GM23338 (cell line): ENCODE measurements at places on chromosomes 2 and 18.
A peak's percentile ranks its signal among the peaks of the same experiment; 100 is the strongest.

GRCh38 chr2:75491129-75491753 is 69.5 kb downstream of the EVA1A start:
- no peak for DNase-seq

DNA sequence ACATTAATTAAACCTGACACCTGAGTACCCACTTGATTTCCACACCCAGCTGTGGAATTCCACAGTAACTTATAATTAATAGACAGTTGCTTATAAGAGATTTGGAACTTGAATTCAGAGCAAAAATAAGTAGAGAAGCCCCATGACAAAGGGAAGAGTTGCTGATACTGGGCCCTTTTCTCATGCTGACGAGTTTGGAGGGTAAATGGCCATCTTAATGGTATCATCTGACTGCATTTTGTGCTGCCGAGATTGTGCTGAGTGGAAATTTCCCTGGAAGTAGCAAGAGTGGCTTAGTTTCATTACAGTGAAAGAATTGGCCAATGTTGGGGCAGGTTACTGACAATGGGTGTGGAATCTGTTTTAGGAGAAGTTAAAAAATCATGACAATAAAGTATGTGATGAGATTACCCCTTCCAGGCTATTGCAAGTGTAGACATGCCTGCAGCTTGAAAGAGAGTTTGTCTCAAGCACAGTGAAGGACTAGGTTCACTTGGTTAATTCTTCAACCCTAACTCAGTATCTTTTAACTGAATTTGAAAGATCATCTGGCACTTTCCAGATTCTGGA is 49.9 kb downstream of the VSNL1 start:
- DNase-seq, result peak; percentile 46

- peak; percentile 56 for DNase-seq
These were observed 28.6 kb upstream of the PPP4R1 start for GRCh38 chr18:9642799-9643462.

DNA sequence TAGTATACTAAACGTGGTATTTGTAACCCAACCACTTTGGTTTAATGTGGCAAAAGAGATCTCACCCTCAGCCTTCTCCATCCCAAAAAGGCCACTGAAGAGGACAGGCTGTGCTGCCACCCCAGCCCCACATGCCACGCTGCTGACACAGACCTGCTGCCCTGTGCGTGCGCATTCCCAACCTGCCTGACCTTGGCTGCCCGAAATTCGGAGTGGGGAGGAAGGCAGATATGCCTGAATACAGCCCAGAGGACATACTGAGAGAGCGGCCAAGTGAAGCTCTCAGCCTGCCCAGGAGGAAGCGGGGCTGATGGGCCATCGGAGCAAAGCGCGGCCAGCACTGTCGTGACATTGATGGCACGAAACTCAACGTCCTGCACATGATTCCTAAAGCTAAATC is 70.0 kb downstream of the HDAC4 start:
- no peak for DNase-seq
